Fibroblast of skin of left biceps (primary cell): ENCODE measurements at places on chromosomes 13 and 19.

DNA sequence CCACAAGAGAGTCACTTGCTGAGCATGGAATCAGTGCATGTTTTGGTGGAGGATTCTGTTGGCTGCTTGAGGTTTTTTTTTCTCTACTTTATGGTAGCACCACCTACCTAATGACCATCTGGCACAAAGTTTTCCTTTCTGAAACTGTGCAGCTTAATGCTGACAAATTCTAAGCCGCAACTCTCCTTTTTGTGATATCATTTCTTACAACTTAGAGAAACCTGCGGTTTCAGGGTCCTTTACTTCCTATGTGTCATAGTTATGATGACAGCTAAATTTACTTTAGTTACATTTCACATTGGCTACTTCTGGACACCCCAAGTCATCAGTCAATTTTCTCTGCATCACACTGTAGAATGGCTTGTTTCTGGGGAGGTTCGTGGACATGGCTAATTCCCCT lies 115.4 kb upstream of the TMTC4 start:
- DNase-seq = no peak

DNA sequence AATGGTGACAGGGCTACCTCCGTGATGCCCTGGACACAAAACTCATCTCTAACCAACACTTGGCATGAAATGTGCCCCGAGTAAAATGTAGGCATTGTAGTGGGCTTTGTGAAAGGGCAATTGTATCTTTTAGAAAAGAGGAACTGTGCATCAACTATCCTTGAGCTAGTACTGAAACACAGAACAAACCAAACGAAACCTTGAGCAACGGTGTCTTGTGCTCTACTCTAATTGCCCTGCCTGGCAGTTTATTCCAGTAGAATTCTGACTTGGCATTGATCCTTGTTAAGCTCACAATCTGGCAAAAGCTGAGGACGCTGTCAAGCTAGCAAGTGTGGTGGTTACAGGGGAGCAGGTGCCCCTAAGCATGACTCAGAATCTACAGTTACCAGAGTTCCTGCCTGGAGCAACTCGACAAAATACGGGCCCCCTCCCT lies 707.1 kb upstream of the SPRY2 start:
- DNase-seq = no peak

GRCh38 chr19:3563709-3564524 lies 6.5 kb upstream of the MFSD12 start:
- DNase-seq = no peak

- DNase-seq = no peak
Observed at GRCh38 chr19:7689165-7689564, 8.5 kb downstream of the TRAPPC5 start.

DNA sequence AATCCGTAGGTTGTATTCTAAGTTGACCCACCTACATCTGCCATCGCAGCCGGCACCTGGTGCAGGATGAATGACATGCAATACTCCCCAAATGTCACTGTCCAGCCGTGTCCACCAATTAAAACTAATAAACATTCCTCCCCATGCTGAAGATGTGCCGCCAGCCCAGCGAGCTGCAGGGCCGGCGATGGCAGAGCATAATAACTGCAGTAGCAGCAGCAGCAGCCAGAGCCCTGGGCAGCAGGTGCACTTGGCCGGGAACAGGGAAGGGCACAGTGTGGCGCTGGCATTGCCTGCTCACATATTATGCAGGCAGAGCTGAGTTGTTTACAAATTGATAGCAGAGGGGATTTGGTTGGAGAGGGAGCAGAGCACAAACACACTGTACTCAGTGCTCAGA lies 754.9 kb downstream of the OLFM4 start:
- no peak for DNase-seq

DNA sequence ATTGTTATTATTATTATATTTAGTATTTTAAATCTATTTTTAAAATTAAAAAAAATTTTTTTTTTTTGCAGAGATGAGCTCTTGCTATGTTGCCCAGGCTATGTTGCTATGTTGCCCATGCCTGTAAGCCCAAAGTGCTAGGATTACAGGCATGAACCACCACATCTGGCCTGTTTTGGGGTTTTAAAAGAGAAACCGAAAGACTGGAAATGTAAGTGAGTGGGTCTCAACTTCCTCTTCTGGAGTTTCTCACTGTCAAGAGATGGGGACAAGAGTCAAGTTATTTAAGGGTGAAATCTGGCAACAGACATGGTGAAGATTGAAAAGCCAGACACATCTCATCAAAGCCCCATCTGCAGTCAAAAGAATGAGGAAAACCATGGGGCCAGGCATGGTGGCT lies 4.2 kb upstream of the OR7G3 start:
- no peak for DNase-seq

GRCh38 chr13:73169971-73170370 lies 111.2 kb downstream of the KLF5 start:
- no peak for DNase-seq

DNA sequence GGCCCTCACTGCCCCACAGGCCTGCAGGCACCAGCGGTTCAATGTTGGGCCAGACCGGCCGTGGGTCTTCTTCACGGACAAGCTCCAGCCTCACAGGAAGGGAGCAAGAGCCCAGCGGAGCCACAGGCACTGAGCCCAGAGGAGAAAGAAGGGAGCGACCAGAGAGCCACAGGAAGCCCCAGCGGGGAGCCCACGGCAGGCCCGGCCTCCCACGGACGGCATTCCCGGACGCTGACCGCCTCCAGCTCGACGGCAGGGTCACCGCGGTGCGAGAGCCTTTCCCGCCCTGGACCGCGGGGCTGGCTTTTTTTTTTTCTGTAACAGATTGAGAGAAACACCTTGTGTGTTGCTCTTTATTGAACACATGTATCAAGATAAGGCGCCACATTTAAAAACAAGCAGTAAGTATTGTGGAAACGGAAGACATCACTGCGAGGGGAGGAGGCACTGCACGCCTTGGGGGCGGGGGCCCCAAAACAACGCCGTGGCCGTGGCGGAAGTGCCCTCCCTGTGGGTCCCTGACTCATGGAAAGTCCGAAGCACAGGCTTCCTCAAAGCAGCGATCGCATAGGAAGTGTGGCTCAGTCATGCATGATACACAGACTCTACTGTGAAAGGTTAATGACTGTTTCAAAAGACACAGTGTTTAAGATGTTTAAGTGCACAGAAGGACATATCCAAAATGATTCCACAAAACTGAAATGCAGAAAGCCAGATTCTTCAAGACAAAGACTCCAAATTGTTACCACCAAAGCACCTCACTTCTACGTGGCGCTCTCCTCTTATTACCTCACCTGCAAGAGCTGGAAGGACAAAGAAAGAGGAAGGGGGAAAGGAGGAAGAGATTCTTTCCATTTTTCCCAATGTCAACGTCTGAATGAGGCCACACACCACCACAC lies 3.5 kb downstream of the RASA3 start:
- peak; percentile 45 for DNase-seq

- DNase-seq = no peak
Observed at GRCh38 chr19:12828494-12828893, 5.9 kb downstream of the RTBDN start.

- no peak for DNase-seq
Observed at GRCh38 chr19:12913851-12914690, 5.0 kb downstream of the SYCE2 start.

DNA sequence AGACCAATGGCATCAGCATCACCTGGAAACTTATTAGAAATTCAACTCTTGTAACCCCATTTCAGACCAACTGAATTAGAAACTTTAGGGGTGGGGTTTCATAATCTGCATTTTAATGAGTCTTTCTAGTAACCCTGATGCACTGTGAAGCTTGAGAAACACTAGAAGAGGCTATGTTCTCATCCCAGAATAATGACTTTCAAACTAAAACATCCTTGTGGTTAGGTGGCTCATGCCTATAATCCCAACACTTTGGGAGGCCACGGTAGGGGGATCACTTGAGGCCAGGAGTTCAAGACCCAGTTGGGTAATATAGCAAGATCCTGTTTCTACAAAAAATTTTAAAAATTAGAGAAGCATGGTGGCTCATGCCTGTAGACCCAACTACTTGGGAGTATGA lies 402.4 kb downstream of the DLEU7 start:
- no peak for DNase-seq

DNA sequence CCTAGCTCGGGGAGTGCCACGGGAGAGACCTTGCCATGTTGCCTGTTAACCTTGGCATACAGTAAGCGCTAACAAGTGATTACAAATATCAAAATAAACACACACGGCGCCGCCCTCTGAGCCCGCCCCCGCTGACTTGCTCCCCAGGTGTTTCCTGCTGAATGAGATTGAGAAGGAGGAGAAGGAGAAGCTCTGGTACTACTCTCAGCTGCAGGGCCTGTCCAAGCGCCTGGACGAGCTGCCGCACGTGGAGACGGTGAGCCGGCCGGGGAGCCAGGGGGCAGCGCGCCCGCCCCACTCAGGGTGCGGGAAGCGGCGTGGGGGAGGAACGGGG lies 5.0 kb downstream of the APC2 start:
- no peak for DNase-seq

GRCh38 chr13:71852736-71853135 lies 14.3 kb downstream of the DACH1 start:
- DNase-seq = no peak

- DNase-seq = no peak
Observed at GRCh38 chr19:46821512-46822409, 28.9 kb downstream of the AP2S1 start.

GRCh38 chr13:46605076-46605824 lies 52.3 kb downstream of the LRCH1 start:
- DNase-seq = no peak

DNA sequence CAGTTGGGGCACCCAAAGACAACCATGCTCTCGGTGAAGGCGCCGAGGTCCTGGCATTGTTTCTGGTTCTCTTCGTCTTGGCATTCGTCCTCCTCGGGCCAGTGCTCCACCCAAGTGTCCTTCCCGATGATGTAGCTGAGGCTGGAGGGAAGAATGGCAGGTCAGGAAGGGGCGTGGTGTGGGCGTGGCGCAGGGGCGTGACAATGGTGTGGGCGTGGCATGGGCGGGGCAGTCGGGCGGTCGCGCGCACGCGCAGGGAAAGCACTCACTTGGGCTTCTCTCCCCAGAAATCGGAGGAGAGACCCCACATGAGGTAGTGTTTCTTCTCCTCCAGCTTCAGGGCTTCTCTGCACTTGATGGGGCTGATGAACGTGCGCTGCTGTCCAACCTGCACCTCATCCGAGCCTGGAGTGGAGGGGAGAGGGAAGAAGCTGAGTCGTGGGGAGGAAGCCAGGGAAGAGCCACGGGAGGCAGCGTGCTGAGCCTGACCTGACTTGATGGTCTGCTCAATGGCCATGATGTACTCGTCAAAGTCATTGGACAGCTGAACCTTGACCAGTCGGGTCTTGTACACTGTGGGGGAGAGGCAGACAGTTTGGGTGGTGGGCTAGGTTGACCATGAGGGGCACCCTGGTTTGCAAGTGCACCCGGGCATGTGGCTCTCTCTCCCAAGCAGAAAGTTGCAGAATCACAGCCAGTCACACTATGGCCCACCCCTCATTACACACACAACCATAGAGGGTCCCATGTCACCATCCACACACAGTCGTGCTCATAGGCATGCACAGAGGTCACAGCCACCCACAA lies 8.1 kb upstream of the TNFSF14 start:
- no peak for DNase-seq

DNA sequence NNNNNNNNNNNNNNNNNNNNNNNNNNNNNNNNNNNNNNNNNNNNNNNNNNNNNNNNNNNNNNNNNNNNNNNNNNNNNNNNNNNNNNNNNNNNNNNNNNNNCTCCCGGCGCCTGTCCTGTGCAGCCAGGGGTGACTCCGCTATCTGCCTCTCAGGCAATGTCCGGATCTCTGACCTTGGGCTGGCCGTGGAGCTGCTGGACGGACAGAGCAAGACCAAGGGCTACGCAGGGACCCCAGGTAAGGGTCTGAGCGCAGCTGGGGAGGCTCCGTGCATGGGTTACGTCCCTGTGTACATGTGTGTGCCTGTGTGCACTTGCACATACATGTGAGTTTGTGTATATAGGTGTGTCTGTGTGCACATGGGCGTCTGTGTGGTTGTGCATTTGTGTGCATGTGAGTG lies 36.1 kb upstream of the TMEM255B start:
- DNase-seq = no peak

- DNase-seq = no peak
Observed at GRCh38 chr19:1873524-1874473, 10.4 kb upstream of the KLF16 start.
